Neural crest cell (in vitro differentiated cells): ENCODE measurements at places on chromosomes 3 and 15. TPM values are rescaled to one million over a fixed set of nuclear protein-coding genes. Genes with fewer than 3 reads are reported as not detected.

The FSIP1 gene
- 6.8 and 8.1 TPM in 2 replicates for total RNA-seq

DNA sequence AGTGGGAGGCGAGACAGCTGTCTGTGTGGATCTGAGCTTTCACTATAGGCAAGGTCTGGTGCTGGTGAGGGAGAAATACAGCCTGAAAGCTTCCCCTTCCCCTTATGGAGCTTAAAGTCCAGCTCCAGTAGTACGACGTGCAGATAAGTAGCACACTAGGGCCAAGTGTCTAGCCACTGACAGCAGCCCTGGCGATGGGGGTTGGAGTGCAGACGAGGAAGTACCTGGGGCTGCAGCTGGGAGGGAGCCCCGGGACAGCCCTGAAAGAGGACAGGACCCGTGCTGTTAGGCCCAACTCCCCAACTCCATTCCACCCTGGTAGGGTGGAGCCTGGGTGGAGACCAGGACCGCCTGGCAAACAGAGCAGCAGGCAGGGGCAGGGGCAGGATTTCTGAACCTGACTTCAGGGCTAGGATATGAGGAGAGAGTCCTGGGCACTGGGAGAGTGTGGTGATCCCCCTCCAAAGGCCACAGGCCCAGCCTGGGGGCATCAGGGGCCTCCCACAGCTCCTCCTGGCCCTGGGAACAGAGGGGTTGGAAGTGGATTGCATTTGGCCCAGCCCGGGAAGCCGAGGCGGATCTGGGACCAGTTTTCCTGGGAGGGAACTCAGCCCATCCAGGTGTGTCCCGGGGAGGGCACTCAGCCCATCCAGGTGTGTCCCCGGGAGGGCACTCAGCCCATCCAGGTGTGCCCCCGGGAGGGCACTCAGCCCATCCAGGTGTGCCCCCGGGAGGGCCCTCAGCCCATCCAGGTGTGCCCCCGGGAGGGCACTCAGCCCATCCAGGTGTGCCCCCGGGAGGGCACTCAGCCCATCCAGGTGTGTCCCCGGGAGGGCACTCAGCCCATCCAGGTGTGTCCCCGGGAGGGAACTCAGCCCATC is 42.8 kb downstream of the BDH1 start:
- no peaks in the 10 kb centered on the region for H3K27me3 ChIP-seq
- no peak for DNase-seq
- peaks cover 14% of the 10 kb centered on the region for H3K4me1 ChIP-seq
- H3K4me3 ChIP-seq = no peak overlapping the region
- no peak overlapping the region for H3K27ac ChIP-seq

DNA sequence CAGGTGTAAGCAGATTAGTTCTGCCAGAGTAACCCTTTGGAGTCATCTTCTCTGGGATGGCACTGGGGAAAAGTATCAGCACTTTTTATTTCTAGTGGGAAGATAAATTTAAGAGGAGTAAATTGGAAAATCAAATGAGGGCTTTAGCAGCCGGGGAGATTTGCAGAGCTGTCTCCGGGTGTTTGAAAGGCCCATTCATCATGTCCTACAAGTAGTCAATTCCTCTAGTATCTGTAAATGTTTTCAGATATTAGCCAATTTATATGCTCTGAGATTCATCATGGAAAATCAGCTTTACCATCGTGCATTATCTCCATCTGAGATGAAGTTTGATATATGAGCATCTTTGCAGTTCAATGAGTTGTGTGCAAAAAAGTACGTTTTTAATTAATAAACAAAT is 93.6 kb downstream of the CDIN1 start:
- no peaks in the 10 kb centered on the region for H3K4me1 ChIP-seq
- H3K27ac ChIP-seq = no peak overlapping the region
- no peaks in the 10 kb centered on the region for H3K36me3 ChIP-seq
- H3K27me3 ChIP-seq = no peaks in the 10 kb centered on the region
- DNase-seq = no peak

DNA sequence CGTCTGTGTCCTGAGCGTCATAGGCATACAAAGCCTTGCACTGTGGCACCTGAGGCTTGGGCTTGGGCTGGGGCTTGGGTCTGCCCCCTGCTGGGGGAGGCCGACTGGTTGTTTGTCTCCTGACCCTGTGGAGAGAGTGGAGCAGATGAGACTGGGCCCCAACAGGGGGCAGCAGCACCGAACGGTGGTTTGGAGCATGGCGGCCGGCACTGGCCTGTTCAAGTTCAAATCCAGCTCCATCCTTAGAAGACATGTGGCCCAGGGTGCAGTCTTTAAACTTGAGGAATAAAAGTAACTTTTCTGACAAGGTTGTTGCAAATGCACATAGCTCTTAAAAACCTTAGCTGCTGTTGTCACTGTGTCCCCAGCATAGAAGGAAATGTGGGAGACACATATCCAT is 33.3 kb downstream of the CCNB2 start:
- H3K27me3 ChIP-seq = no peaks in the 10 kb centered on the region
- no peak overlapping the region for H3K4me3 ChIP-seq
- no peak overlapping the region for H3K27ac ChIP-seq
- peaks cover 26% of the 10 kb centered on the region for H3K36me3 ChIP-seq
